Left ventricle myocardium inferior (tissue), 1 donor: ENCODE measurements at places on chromosomes 6 and 20.

GRCh38 chr6:86937219-86938079 lies at the start of gene HTR1E:
Gene HTR1E (plus strand): TSS chr6:86937528. CDS start chr6:87015335, 77,807 bp downstream.
- H3K36me3 ChIP-seq, result no peaks in the 10 kb centered on the region
- peaks cover 69% of the 10 kb centered on the region for H3K27me3 ChIP-seq
- DNase-seq, result no peak
- H3K4me1 ChIP-seq, result peaks cover 10% of the 10 kb centered on the region
- no peak within 1 kb of the TSS for H3K27ac ChIP-seq
- peak within 1 kb of the TSS; percentile 47 for H3K4me3 ChIP-seq

- H3K27me3 ChIP-seq, result peaks cover 98% of the 10 kb centered on the region
- DNase-seq, result no peak
- no peaks in the 10 kb centered on the region for H3K36me3 ChIP-seq
- peaks cover 21% of the 10 kb centered on the region for H3K4me1 ChIP-seq
These were observed 732 bp downstream of the HRH3 start for GRCh38 chr20:62219101-62219991.

GRCh38 chr20:36587388-36588070 lies 14.1 kb downstream of the TGIF2 start:
- no peak for DNase-seq
- H3K4me1 ChIP-seq, result peaks cover 6% of the 10 kb centered on the region
- H3K27ac ChIP-seq, result no peak overlapping the region
- no peaks in the 10 kb centered on the region for H3K27me3 ChIP-seq
- peaks cover 23% of the 10 kb centered on the region for H3K36me3 ChIP-seq

DNA sequence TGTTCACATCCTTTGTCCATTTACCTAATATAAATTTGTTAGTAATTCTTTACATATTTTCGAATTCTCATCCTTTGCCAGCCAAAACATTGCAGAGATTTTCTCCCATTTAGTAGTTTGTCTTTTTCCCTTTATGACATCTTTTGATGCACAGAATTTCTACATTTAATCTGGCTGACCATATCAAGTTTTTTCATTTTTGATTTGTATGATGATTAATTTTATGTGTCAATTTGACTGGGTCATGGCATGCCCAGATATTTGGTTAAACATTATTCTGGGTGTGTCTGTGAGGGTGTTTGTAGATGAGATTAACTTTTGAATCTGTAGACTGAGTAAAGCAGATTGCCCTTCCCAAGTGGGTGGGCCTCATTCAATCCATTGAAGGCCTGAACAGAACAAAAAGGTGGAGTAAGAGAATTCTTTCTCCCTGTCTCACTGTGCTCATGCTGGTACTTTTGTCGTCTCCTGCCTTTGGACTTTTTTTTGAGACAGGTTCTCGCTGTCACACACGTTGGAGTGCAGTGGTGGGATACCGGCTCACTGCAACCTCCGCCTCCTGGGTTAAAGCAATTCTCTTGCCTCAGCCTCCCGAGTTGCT lies 72.1 kb upstream of the EPB41L1 start:
- H3K36me3 ChIP-seq, result no peaks in the 10 kb centered on the region
- no peaks in the 10 kb centered on the region for H3K4me1 ChIP-seq
- no peak overlapping the region for H3K27ac ChIP-seq
- DNase-seq, result no peak

- H3K27me3 ChIP-seq, result peaks cover 7% of the 10 kb centered on the region
- no peak for DNase-seq
- no peaks in the 10 kb centered on the region for H3K36me3 ChIP-seq
- no peaks in the 10 kb centered on the region for H3K4me1 ChIP-seq
- H3K27ac ChIP-seq, result no peak overlapping the region
These were observed 23.0 kb downstream of the IL17F start for GRCh38 chr6:52221302-52221701.

DNA sequence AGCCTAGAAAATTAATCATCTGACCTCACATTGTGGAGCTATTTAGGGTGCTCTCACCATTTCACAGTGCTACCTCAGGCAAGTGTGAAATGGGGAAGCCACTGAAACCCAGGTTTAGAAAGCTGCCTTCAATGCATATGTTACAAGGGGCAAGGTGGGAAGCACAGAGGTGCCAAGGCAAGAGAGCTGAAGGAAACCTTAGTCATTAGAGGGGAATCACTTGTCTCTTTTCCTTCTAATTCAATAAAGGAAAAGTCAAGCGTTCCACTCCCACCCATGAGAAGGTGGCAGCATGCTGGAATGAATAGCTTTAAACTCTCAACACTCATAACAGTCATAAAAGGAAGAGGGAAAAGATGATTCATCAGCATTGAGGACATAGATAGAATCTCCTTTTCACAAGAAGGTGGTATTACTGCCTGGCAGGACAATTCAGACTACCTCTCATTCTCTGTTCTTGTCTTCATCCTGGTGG lies 251.9 kb upstream of the IRAK1BP1 start:
- H3K4me3 ChIP-seq, result no peak overlapping the region
- H3K27me3 ChIP-seq, result no peaks in the 10 kb centered on the region
- DNase-seq, result no peak

DNA sequence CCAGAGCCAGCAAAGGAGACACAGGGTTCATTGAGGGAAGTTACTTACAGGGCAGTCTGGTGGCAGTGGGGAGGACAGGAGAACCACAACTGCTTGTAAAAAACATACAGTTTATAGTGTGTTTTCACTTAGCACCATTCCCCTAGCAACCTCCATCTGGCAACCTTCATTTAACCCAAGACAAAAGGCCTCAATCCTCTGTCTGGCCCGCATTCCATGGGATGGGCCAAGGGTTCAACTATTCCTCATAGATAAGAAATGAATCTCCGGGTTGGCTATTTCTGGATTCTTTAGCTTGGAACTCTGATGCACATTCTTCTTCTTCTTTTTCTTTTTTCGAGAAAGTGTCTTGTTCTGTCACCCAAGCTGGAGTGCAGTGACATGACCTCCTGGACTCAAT lies 26.3 kb upstream of the FYN start:
- no peaks in the 10 kb centered on the region for H3K27me3 ChIP-seq
- H3K4me3 ChIP-seq, result no peak overlapping the region
- no peak overlapping the region for H3K27ac ChIP-seq
- peaks cover 4% of the 10 kb centered on the region for H3K4me1 ChIP-seq
- no peak for DNase-seq

DNA sequence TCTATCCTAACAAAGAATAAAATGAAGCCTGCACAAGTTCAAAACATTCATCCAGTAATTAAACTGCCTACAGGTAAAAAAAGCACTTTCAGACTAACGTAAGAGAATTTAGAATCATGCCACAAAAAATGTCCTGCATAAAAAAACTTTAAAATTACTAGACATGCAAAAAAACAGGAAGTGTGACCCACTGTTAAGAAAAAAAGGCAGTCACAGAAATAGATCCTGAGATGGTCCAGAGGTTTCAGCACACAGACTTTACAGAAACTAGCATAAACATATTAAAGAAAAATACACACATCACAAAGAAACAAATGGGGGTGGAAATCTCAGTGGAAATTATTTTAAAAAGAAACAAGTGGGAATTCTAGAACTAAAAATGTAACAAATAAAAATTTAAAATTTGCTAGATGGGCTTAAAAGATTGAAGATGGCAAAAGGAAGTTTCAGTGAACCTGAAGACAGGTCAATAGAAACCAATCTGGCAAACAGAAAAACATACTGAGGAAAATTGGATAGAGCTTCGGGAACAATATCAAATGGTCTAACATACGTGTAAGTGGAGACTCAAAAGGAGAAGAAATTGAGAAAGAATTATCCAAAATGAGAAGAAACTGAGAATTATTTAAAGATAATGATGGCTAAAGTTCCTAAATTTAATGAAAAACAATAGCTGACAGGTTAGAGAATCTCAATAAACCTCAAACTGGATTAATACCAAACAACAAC lies 3.4 kb upstream of the ZNF133 start:
- no peak overlapping the region for H3K4me3 ChIP-seq
- peaks cover 26% of the 10 kb centered on the region for H3K4me1 ChIP-seq
- no peak for DNase-seq
- peaks cover 53% of the 10 kb centered on the region for H3K27me3 ChIP-seq
- no peaks in the 10 kb centered on the region for H3K36me3 ChIP-seq

DNA sequence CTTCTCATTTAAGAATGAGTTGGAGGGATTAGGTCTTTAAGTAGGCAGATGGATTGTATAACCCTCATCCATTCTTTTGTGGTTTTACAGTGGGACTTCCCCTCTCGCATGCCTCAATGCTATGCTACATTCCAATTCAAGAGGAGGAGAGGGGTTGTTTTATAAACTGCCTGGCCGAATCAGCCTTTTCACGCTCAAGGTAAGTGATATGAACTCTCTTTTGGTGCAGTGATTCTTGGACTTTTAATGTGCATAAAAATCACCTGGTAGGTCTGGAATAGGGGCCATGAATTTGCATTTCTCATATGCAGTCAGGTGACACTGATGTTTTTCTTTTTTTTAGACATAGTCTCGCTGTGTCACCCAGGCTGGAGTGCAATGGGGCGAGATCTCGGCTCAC lies 10.8 kb downstream of the ASXL1 start:
- H3K4me1 ChIP-seq, result peaks cover 51% of the 10 kb centered on the region
- H3K27ac ChIP-seq, result no peak overlapping the region
- H3K4me3 ChIP-seq, result no peak overlapping the region
- peaks cover 42% of the 10 kb centered on the region for H3K36me3 ChIP-seq
- no peaks in the 10 kb centered on the region for H3K27me3 ChIP-seq
- DNase-seq, result no peak

DNA sequence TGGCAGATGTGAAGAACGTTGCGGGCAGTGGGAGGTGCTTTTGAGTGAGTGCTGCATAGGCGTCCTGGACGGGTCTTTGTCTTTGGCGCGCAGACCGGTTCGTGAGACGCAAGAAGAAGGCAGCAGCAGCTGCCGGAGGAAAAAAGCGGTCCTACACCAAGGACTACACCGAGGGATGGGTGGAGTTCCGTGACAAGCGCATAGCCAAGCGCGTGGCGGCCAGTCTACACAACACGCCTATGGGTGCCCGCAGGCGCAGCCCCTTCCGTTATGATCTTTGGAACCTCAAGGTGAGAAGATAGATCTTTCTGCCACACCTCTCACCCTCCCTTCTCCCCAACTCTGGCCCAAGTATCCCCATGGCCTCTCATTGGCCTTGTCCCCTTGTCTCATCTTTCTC lies 1.1 kb downstream of the ABT1 start:
- H3K27me3 ChIP-seq, result peaks cover 20% of the 10 kb centered on the region
- H3K4me1 ChIP-seq, result peaks cover 35% of the 10 kb centered on the region
- peaks cover 23% of the 10 kb centered on the region for H3K36me3 ChIP-seq
- peak overlapping the region; percentile 88 for H3K4me3 ChIP-seq
- no peak for DNase-seq

DNA sequence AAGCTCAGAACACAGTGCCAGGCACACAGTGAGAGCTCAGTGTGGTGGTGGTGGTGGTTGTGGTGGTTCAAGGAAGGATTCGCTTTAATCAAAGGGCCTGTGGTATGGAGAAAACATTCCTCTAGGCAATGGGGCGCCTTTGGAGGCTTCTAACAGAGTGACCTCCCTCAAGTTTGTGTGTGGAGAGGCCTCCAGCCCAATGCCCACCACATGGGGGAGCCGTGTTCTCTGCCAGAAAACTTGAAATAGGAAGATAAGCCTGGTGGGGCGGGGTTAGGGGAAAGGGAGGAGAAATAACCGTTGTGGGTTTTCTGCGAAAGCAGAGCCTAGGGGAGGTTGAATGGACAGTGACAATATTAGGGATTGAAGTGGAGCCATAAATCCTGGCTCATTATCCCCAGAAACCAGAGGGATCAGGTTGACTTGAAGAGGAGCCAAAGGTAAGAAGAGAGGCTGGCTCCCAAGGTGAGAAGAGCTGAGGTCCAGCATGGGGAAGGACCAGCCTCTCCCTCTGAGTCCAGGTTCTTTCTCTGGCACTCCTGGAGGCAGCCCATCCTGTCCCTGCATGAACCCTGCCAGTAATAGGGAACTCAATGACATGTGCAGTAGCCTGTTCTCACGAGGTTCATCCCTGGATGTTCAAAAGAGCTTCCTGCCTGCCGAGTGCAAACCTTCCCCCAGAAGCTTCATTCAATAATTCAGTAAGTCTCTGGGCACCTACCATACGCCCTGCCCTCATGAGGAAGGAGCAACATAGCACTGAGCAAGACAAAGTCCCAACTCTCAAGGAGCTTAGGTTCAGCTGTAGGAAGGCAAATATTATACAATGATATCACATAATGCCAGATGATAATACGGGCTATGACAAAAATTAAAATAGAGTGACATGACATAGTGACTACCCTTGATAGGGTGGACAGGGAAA lies 51.4 kb downstream of the TGM2 start:
- no peak for DNase-seq
- no peak overlapping the region for H3K4me3 ChIP-seq
- no peaks in the 10 kb centered on the region for H3K27me3 ChIP-seq
- H3K4me1 ChIP-seq, result peaks cover 45% of the 10 kb centered on the region
- H3K36me3 ChIP-seq, result no peaks in the 10 kb centered on the region

- DNase-seq, result no peak
- no peaks in the 10 kb centered on the region for H3K36me3 ChIP-seq
- no peaks in the 10 kb centered on the region for H3K27me3 ChIP-seq
- H3K4me1 ChIP-seq, result peaks cover 12% of the 10 kb centered on the region
- H3K27ac ChIP-seq, result no peak overlapping the region
- H3K4me3 ChIP-seq, result no peak overlapping the region
These were observed 160.7 kb downstream of the MTHFD1L start for GRCh38 chr6:151026041-151026663.

DNA sequence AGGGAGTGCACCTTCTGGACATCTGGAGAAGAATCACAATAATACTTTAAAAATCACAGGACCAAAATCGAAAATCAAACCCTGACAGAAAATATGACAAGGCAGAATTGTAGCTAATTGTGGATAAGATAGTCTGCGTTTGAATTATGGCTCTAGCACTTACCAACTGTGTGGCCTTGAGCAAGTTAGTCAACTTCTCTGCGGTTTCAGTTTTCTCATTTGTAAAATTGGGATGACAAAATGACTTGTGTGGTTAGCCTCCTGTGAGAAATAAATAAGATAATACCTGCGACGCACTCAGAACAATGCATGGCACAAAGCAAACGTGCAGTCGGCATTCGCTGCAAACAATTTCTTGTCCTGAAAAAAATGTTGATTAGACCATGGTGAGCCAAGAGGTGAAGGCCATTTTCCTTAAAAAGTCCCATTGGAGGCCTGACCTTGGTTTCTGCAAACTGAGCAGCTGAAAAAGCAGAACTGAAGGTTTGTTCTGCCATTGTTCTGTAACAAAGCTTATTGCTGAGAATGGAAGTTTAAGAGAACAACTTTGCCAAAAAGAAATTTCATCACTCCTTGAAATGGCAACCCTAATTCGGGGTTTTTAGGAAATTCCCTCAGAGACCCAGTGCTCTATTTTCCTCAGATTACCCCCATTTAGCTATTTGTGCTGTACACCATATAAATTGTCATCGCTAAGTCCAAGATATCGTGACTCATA lies 266.3 kb downstream of the ERMARD start:
- peaks cover 6% of the 10 kb centered on the region for H3K27me3 ChIP-seq
- no peak for DNase-seq
- no peaks in the 10 kb centered on the region for H3K36me3 ChIP-seq
- no peak overlapping the region for H3K27ac ChIP-seq
